ENCODE measurements at places on chromosomes 1 and 21.
A peak's percentile ranks its signal among the peaks of the same experiment; 100 is the strongest.

- DNase-seq, result no peak
Measured at GRCh38 chr1:87249803-87250202, 78.9 kb upstream of the LMO4 start.

DNA sequence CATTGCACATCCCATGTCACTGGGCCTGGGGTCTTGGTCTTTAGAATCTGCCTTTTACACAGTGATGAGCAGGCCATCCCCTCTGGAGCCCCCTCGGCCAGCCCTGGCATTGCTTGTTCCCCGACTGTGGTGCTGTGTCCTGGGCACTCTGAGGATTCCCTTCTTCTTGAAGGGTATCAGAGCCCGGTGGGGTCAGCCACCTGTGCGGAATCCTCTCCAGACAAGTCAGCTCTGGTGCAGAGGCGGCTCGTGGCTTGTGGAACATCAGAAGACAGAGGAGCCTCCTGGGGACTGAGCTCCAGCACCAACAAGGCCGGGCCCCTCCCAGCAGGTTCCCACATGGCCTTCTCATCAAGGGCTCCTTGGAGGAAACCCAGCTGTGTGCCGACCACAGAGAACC is 57.9 kb upstream of the AJAP1 start:
- no peak for DNase-seq

DNA sequence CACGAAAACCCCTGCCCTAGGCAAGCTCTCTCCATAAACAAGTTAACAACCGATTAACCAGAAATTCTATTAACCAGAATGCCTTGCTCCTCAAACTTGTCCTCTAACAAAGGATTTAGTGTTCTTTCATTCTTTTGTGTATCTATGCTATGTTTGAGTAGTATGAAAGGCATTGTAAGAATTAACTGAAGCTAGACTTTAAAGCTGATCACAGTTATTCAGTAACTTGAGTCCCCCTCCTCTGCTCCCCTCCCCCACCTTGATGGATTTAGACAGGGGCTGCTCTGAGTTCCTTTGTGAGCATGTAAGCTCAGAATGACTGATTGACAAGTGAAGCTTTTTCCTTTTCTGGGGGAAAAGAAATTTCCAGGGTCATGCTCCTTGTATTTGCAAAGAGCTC is 257.6 kb downstream of the TTLL7 start:
- no peak for DNase-seq

- no peak for DNase-seq
Measured at GRCh38 chr1:174623324-174624035, 175.7 kb downstream of the GPR52 start.

DNA sequence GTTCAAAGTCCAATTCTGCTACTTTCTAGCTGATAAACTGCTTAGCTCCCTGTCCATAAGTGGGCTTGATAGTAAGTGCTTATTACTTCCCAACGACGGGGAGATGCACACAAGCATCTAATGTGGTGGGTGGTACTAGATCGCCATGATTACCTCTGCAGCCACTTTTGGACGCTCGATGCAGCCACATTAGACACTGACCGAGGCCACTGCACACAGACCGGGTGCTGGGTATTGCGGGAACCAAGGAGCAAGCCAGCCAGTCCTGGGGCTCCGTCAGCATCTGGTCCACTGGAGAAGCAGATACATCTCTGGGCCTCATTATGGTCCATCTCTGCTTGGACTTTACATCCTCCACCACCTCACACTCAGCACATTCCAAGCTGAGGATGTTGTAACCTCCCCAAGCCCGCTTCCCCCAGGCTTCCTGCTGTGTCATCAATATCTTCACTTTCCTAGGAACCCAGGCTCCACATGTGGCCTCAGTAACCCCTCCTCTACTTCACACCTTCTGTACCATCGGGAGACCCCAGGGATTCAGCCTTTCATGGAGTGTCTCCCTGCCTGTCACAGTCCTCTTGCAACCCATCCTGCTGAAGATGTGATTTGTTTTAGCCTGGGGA is 48.2 kb downstream of the RHOU start:
- no peak for DNase-seq

GRCh38 chr1:236518322-236518721 is 5.5 kb upstream of the LGALS8 start:
- DNase-seq, result no peak

- DNase-seq, result no peak
Measured at GRCh38 chr1:25131794-25132193, 100.5 kb downstream of the SYF2 start.

DNA sequence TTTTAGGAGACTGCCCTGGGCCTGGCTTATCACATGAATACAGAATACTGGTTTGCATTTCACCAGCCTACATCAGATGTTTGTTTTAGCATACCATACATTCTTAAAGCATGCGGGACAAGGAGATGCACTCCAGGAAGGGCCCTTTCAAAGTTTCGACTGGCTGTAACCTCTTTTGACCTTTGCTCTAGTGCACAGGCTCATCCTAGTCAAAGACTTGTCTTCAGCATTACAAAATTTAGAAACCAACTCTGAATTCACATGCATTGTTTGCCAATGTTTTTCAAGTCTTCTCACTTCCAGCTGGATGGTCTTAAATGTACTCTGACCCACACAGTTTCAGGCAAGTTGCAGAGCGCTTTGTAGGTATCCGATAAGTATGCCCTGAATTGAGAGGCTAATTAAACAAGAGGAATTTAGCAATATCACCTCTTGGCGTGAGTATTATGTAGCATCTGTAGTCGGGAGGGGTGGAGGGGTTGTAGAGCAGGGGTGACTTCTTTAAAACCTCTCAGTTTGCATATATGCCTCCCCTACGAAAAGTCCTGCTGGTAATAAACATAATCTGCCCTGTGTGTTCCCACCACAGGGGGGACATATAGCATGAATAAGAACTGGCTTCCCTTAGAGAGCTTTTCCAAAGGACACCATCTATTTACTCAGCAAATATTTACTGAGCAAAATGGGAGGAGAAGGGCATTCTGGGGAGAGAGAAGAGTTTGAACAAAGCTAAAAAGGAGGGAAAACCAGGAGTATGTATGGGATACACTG is 24.4 kb upstream of the AHCYL1 start:
- no peak for DNase-seq

GRCh38 chr1:57752843-57753242 is 329.0 kb upstream of the DAB1 start:
- DNase-seq, result no peak

DNA sequence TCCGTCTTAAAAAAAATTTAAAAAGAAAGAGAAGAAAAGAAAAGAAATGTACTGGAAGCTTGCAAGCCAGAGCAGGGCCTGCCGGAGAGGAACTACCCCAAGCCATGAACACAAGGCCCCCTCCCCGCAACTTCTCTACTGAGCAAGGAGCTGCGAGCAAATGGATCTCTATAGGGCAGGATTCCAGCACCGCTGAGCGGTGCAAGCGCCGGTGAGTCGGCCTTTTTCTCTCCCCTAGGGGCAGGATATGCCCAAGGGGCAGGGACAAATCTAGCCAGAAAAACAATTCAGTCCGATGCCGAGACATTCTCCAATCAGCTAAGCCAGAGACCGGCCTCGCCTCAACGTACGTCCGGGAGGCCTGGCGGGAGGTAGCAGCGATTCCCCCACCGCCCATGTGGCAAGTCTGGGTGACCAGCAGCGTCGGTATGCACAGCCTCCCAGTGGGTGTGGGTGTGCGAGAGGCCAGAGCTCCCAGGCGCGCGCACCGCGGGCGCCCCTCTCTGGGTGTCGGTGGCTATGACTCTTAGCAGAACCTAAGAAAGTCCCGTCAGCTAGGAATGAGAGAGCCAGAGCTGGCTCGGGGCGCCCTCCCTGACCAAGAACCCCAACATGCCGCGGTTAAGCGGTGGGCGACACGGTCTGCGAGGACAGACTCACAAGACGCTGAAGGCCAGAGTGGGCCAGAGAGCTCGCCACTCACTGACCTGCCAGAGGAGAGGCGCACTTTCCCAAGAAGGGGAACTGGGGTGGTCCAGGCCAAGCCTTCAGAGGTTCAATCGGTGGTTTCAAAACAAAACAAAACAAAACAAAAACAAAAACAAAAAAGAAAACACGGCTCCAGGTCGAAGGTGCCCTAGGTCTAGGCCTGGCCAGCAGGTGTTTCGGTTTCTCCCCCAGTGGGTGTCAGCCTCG is 1.9 kb downstream of the CSMD2 start:
- DNase-seq, result peak; percentile 89

- peak; percentile 52 for DNase-seq
Measured at GRCh38 chr1:226821719-226822085, 48.7 kb upstream of the PSEN2 start.

GRCh38 chr1:18237371-18237770 is 129.8 kb downstream of the IGSF21 start:
- DNase-seq, result no peak

GRCh38 chr1:55993646-55994318 is 585.6 kb downstream of the PLPP3 start:
- no peak for DNase-seq

DNA sequence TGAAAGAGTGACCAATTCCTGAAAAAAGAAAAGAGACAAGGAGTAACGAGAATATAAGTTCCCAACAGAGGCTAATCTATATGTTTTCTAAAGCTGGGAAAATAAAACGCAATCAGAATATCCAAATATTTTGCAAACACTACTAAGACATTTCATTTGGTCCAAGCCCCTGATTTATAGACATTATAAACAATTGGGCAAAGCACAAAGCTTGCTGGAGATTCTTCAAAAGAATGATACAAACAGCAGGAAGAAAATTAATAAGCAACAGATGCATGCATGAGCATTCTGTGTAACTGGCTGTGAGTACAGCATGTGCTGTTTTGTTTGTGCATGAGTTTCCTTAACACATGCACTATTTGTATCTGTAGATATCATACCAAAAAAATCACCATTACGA is 552.9 kb downstream of the LTN1 start:
- DNase-seq, result no peak

DNA sequence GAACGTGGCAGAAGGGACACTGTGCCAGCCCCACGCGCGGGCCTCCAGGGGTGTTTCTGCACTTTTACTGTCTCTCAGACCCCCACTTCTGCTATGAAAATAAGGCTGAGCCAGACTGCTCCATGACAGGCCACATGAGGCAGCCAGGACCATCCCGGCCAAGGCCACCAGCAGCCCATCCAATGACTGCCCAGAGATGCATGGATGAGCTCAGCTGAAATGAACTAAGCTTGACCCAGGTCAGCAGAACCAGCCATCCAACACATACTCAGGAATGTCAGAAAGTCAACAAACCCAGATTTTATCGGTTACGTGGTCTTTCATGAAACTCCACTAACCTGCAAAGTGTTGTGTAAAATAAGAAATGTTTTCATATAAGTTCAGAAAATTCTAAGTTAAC is 51.2 kb downstream of the CCDC185 start:
- DNase-seq, result no peak

DNA sequence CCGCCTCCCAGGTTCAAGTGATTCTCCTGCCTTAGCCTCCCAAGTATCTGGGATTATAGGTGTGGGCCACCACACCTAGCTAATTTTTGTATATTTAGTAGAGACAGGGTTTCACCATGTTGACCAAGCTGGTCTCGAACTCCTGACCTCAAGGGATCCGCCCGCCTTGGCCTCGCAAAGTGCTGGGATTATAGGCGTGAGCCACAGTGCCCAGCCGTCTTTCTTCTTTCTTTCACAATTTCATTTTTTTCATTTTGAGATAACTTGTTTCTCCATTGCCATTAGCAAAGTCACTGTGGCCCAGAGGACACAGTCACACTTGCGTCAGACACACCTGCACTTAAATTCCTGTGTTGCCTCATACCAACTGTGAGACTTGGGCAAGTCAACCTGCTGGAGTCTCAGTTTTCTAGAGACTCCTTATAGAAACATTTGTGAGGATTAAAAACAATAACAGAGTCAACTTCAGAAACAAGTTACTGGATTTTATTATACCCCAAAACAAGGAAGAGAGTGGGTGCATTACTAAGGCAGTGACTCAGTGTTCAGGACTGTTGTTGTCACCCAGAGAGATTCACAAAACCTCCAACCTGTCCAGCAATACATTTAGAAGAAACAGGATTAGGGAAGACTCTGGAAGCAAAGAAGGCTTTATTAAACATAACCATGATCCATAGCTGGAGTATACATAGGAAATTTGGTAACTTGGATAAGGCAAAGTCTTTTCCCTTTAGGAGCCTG is 2.6 kb downstream of the TEDDM1 start:
- DNase-seq, result no peak

DNA sequence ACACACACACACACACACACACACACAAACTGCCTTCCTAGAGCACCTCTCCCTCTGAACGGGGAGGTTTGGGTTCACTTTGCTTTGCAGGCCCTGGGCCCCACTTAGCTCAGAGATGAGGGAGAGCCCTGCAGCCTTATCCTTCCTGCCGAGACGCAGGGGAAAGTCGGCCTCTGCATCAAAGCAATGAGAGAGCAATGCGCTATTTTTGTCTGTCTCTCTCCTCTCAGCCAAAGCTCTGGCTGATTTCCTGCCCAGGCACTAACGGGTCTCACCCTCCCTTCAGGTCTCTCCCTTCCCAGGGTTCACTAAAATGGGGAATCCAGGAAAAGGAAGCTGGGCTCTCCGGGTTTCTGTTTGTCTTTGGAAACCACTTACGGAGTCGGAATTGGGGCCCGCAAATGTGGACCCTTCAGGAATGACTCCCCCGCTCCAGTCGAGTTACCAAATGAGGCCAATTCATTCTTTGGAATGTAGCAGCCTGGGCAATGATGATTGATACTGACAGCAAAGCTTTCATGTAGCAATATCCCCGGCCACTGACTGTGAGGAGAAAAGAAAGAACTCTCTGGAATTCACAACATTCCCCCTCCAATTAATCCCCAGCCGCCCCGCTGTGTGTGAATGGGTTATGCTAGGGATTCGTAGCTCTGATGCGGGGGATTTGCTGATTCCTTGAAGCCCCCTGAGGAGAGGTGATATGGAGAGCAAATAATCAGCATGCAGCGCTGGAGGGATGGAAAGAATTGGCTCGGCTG is 61.5 kb upstream of the WLS start:
- no peak for DNase-seq

DNA sequence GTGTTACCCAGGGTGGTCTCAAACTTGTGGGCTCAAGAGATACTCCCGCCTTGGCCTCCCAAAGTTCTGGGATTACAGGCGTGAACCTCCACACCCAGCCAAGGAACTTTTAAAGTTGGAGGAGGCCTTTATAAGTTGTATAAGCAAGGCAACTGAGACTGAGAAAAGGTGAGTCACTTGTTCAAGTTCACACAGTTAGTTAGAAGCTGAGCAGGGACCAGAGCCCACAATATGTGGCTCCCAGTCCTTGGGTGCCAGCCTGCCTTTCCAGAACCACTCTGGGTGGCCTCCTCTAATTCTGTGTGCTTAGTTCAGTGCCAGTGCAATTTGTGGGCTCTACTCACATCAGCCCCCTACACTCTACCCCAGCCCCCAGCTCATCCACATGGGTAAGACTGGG is 3.7 kb downstream of the RAB25 start:
- DNase-seq, result no peak

- DNase-seq, result no peak
Measured at GRCh38 chr1:36350659-36351226, 27.3 kb upstream of the EVA1B start.

GRCh38 chr1:63322944-63323864 is 837 bp downstream of the FOXD3 start:
- DNase-seq, result peak; percentile 57

DNA sequence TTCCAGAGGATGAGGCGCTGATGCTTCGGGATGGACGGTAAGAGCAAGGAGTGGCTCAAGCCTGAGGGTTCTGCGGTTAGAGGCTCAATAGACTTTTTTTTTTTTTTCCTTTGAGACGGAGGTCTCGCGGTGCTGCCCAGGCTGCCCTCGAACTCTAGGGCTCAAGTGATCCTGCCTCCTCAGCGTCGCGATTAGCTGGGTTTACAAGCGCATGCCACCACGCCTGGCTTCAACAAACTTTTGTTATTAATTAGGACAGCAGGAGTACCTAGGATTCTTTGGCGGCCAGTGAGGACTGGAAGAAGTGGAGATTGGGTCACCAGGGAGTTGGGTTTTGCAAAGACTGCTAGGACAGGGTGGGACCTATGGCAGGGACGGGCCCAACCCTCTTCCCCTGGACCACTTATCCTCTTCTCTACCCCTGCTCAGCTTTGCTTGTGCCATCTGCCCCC is 587 bp downstream of the SCNM1 start:
- DNase-seq, result peak; percentile 47
